SW 1271 (cell line): ENCODE measurements at places on chromosomes 5 and 9.

DNA sequence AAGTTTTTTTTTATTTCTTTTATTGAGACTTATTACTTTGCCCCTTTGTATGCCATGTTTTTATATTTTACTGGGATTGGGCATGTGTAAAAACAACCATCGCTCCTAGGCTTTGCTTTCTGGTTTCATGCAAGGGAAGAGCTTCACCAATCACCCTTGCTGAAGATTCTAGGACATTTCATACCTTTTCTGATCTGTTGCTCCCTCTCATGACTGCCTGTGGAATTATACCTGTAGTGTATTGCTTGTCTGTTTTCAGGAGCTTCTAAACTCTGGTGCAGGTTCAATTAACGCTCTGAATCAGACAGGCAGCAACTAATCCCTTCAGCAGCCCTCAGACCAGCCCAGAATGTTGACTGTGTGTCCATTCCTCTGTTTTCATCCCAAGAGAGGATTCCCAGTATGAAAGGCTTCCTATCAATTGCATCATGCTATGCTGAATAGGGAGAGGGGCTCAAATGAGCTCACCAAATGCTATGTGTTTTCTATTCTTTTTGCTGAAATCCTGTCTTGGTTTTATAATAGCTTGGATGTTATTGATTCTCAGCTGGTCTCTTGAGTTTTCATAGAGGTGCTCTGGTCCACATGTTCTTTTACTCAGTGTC, 572.9 kb upstream of the CDH6 start:
- no peak for DNase-seq

DNA sequence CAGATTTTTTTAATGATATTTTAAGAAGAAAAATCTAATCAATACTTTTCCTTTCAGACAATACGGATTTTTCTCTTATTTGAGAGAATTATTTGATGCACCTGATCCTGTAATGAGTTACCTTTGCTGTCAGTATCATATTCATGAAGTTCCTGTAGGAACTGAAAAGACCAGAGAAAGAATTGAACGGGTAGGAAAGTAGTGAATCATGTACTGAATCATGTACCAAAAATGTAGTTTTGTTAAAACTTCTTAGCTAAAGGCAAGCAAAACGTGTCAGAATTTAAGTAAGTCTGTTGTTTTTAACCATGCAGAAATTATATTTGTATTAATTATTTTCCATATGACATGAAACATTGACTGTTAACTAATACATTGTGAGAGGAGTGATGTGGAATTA, 56.6 kb downstream of the SMC5 start:
- no peak for DNase-seq

DNA sequence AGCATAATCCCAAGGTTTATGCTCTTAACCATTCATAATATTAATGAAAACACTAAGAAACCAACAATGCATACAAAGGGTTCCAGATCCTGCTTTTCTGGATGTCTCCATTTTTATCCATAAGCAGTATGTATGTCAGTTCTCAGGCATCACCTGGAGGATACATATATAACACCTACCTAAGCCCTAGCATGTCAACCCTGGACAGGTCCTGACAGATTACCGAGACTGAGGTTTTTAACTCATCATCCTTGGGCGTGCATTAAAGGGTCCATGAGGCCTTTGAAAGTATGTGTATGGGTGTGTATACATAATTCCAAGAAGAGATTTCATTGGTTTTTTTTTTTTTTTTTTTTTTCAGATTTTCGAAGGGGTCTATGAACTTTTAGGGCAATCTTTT, 70.6 kb downstream of the SH3TC2 start:
- no peak for DNase-seq

GRCh38 chr5:153974813-153975163, 63.9 kb downstream of the FAM114A2 start:
- DNase-seq, result no peak

GRCh38 chr5:425714-426113, 17.3 kb upstream of the EXOC3 start:
- DNase-seq, result no peak

DNA sequence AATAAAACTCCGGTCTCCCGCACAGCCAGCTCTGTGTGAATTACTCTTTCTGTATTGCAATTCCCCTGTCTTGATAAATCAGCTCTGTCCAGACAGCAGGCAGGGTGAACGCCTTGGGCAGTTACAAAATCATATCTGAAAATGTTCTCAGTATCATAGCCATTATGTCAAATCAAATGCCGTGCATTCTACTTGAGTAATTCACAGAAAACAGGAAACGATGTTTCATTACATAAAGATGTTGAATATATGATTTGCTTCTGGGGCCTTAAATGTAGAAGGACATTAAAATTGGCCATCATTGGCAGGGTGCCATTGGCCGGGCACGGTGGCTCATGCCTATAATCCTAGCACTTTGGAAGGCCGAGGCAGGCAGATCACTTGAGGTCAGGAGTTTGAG, 8.5 kb downstream of the POLR3G start:
- DNase-seq, result no peak

GRCh38 chr5:38023799-38024198, 184.0 kb upstream of the GDNF start:
- no peak for DNase-seq

DNA sequence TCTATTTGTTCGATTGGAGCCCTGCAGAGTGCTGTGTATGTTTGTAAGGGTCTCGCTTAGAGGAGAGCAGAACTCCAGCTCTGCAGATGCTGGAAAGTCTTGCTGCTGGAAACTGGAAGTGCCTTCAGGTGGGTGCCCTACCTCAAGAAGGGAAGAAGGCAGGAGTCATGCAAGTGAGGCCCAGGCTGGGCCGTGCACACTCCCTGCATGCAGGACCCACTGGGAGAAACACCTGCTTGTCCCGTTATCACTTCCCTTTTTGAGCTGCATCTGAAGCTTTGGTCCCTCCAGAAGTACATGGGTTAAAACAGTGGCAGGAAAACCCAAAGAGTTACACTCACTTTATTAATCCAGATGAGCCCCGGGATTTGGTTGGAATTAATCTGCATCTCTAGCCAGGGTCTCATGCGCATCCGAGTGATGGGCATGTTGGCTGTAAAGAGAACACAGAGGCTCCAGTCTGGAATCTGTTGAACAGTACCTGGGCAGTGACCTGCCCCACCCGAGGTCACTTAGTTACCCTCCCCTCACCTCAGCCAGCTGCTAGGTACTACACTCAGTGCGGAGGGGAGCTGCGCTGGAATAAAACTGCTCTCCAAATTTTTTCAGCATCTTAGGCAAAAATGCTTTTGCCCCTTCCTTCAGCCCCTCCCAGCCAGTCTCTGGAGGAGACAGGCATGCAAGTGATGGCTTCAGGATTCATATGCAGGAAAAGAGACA, 1.4 kb downstream of the IRF1 start:
- DNase-seq, result no peak

GRCh38 chr5:33167541-33167940, 273.2 kb upstream of the TARS1 start:
- no peak for DNase-seq

GRCh38 chr5:71882826-71883741, 164.0 kb downstream of the CARTPT start:
- no peak for DNase-seq

DNA sequence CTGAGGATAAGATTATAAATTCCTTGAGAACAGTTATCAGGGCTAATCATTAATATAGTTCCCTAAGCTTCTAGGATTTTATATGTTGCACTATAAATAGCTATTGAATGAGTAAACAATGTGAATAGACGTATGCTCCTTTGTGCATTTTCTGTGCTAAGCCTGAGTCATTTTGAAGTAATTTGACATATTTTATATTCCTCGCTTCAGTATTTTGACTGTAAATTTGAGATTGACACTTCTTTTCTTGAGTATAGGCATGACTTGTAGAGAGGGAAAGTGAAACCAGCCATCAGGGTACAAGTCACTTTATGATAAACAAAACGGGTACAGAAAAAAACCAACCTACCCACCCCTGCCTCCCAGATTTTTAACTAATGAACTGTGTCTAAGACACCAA, 367.7 kb upstream of the PRR16 start:
- no peak for DNase-seq

GRCh38 chr5:118314931-118315330, 673.4 kb downstream of the DTWD2 start:
- DNase-seq, result no peak

- DNase-seq, result no peak
Observed at GRCh38 chr9:79632705-79633104, 60.9 kb downstream of the TLE4 start.

GRCh38 chr9:126705767-126706697, 92.3 kb downstream of the LMX1B start:
- DNase-seq, result peak; percentile 40

GRCh38 chr9:76114144-76114543, 223.7 kb downstream of the PCSK5 start:
- DNase-seq, result no peak

- no peak for DNase-seq
Observed at GRCh38 chr5:111173476-111173875, 50.7 kb upstream of the CAMK4 start.

GRCh38 chr9:136831720-136832104, 10.6 kb upstream of the AJM1 start:
- DNase-seq, result no peak

GRCh38 chr5:139701056-139701741, 53.0 kb downstream of the CXXC5 start:
- no peak for DNase-seq

DNA sequence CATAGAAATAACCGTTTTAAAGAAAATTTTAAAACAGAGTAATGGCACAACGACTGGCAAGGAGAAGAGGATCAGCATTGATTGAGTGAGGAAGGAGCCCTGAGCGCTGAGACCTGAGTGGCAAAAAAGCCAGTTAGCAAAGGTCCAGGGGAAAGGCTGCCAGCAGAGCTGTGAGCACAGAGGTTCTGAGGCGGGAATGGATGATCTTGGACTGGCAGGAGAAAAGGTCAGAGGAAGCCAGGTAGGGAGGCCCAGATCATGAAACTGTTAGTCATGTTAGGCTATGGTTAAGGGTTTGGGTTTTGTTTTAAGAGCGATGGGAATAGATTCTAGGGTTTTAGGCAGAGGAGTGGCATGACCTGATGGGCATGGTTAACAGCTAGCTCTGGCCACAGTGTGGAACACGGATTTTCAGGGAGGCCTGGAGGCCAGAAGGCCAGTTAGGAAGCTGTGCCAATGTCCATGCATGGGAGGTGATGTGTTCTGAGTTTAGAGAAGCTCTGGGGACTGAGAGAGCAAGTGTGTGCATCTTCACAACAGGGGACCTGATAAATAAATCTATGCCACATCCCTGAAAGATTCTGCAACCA, 57.7 kb upstream of the GALNT10 start:
- DNase-seq, result no peak

DNA sequence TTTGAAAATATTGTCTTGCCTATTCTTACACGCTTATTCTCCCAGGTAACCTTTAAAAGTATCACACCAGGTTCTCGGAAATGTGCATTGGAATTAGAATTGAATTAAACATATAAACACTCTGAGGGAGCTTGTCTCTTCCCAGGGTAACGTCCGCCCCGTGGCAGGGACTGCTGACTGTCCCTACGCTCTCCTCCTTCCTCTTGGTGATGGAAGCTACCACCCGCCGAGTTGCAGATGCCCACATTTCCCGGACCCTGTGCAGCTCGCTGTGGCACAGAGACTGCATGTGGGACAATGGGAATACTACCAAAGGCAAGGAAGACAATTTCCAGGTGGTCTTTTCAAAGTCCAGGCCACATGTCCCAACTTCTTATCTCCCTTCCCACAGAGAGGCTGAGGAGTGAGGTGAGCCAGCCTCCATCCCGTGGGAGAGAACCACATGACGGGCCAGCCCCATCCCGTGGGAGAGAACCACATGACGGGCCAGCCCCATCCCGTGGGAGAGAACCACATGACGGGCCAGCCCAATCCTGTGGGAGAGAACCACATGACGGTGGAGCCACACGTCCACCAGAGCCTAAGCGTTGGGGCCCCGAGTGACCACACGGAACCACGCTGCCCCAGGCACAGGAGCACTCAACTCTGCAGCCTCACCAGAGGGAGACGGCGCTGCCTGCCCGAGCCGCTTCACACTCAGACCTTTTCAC, 249.4 kb upstream of the IRX1 start:
- no peak for DNase-seq

GRCh38 chr9:136316896-136317676, 10.3 kb upstream of the GPSM1 start:
- DNase-seq, result no peak

DNA sequence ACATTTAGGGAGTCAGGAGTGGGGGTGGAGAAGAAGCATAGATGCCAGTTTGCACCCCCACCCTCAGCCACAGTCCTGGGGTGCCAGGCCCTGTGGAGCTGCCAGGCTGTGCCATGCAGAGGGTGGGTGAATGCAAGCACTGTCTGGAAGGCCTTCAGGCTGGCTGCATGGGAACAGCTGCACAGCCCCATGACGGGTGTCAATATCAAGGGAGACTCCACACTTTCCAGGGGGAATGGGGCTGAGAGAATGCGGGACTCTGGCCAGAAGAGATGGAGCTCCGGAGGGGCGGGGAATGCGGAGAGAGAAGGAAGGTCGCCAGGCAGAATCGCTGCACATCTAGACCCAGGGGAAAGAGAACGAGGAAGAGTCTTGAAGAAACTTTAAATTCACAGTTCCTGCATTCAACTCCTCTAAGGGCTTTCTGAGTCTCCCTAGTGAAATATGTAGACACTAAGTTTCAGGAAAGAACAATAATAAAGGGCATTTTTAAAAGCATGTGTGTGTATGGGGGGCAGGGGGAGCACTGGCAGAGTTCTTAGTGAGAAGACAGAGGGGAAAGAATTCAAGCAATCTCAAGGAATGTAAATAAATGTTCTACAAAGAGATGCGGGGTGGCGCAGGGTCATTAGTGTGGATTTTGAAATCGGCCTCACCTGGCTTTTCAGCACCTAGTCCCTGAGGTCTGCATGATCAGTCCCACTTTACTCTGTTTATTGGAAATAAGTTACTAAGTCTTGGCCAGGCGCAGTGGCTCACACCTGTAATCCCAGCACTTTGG, 59.1 kb downstream of the BOD1 start:
- no peak for DNase-seq

DNA sequence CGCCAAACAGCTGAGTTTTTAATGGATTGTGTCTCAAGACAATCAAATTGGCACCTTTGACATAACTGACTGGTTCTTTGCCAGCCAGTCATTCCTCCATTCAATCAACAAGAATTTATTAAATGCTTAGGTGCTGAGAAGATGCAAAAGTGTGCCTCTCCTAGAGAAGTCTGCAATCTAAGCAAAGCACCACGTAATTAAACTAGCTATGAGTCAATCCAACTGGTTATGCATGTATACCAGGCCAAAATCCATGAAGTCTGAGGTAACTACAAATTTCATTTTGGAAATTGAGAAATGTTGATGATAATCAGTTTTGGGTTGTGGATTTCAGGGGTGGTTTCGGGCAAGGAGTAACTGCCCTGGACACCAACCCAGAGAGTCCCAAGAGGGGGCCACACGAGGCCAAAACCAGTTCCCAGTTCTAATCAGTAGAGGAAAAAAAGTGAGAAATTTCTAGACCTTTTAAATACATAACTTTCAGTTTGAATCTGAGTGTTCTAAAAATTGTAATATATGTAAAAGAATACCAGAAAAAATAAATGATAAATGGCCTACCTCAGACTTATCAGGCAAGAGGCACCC, 92.6 kb downstream of the EFNA5 start:
- no peak for DNase-seq

DNA sequence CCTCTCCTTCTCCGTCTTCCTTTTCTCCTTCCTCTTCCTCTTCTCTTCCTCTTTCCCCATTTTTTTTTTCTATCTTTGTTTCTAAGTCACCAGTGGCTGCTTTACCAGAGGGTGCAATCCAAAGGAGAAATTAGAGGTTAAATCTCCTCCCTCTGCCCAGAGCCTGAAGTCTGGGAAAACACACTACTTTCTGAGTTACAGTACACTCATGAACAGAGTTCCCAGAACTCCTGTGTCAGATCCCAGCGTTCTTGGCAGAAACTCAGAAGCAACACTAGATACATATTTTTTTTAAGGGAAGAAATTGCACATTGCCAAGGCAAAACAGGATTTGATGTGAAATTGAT, 189.0 kb downstream of the SNCAIP start:
- DNase-seq, result no peak
